ENCODE measurements at places on chromosomes 6 and 20.

GRCh38 chr6:45836984-45837383 is 178.7 kb downstream of the CLIC5 start:
- no peak for DNase-seq

GRCh38 chr6:2127484-2127911 is 117.9 kb downstream of the GMDS start:
- peak; percentile 26 for DNase-seq

GRCh38 chr20:23410916-23411695 is 10.2 kb downstream of the NAPB start:
- DNase-seq, result no peak

- no peak for DNase-seq
Measured at GRCh38 chr6:125906158-125906998, 50.2 kb upstream of the HINT3 start.

- no peak for DNase-seq
Measured at GRCh38 chr6:42820512-42821340, 38.9 kb downstream of the BICRAL start.

DNA sequence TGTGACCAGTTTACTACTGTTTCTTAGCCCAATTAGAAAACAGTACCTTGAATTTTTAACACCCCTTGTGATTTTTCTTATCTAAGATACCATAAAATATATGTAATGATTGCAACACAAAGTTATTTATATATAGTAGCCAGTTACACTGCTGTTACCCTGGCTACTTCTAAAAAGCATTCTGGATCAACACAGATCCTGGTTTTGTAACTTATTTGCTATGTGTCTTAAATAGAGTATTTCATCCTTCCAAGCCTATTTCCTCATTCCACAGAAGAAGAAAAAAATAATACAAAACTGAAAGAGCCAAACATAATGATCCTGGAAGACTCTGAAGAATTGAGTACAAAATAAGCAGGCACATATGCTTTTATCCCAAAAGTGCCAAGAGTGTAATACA is 19.0 kb upstream of the GSTA4 start:
- no peak for DNase-seq

- no peak for DNase-seq
Measured at GRCh38 chr20:31859998-31860380, 10.3 kb downstream of the DUSP15 start.

GRCh38 chr6:150403458-150404246 is 34.8 kb downstream of the IYD start:
- no peak for DNase-seq

- no peak for DNase-seq
Measured at GRCh38 chr6:19552588-19552987, 284.6 kb upstream of the ID4 start.

DNA sequence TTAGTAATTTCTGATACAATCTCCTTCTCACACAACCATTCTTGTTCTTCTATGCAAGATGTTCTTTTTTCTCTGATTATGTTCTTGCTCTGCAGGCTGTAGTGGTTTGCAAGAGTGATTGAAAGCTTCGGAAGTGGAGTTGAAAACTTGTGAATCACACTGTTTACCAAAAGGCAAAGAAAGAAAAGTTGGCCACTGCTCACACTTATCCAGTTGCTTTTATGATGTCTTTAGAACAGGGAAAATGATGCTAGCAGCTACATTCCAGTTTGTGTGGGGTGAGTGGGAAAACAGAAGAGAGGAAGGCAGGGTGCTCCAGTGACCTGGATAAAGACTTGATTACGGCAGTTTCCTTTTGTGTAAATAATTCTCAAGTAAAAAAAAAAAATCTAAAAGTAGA is 583.3 kb downstream of the TENT5A start:
- DNase-seq, result no peak

GRCh38 chr6:52654592-52654991 is 16.3 kb upstream of the TMEM14A start:
- no peak for DNase-seq

- no peak for DNase-seq
Measured at GRCh38 chr6:32298632-32299336, 72.9 kb downstream of the TSBP1 start.

DNA sequence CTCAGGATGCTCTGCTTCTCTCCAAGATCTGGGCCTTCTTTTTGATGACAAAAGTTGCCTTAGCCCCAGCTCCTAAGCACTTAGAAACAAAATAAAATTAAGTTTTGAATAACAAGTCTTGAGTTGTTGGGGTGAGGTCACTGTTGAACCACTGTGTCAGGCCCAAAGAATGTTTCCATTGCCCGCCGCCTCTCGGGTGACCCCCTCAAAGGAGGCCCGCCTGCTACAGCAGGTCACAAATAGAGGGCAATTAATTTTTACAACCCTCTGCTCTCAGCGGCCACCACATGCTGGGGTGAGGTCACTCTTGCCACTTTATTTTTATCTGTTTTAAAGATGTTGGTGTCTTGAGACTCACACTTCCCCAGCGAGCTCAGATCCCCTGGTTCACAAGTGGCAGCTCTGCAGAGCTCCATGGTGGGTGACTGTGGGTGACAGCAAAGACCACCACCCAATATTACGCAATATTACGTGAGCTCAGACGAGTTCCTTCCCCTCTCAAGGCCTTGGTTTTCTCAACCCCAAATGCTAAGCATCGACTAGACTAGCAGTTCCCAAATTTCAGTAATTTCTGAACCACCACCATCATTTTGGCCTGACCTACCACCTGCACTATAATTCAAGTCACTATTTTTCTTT is 247.7 kb upstream of the PMEPA1 start:
- no peak for DNase-seq

- no peak for DNase-seq
Measured at GRCh38 chr6:41451039-41451438, 95.1 kb upstream of the FOXP4 start.

DNA sequence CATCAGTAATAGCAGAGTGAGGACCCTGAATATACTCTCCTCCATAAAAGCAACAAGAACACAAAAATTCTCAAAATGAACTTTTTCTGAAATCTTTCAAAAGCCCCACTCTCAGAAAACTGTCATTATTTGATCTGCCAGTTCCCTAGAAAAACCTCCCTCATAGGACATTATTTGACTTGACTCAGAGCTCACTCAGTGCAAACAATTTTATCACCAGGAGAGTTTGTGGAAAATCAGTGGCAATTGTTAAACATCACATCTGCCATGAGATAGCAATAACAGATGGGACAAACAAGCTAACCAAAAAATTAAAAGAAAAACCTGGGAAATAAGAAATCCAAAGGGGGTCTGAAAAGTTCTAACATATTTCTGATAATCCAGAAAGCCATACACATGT is 100.0 kb downstream of the ATG5 start:
- DNase-seq, result no peak

- peak; percentile 29 for DNase-seq
Measured at GRCh38 chr6:14396826-14397517, 279.4 kb downstream of the CD83 start.

DNA sequence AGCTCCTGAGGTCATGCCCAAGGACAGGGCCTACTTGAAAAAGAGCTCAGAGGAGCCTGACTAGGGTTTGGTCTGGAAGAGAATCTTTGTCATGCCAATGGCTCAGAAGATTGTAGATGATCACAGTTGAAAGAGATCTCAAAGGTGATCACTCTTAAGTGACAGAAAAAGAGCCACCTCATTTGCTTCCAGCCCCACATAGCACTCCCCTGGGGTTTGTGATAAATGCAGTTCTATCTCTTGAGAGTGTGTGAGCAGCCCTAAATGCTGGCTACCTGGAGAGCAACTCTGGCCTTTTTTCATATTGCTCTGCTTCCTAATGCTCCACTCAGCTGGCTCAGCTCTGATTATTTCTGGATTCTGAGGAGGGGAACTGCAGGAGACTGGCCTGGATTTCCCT is 39.3 kb downstream of the KLHL32 start:
- no peak for DNase-seq

GRCh38 chr6:41426888-41427641 is 91.7 kb downstream of the NCR2 start:
- DNase-seq, result no peak

DNA sequence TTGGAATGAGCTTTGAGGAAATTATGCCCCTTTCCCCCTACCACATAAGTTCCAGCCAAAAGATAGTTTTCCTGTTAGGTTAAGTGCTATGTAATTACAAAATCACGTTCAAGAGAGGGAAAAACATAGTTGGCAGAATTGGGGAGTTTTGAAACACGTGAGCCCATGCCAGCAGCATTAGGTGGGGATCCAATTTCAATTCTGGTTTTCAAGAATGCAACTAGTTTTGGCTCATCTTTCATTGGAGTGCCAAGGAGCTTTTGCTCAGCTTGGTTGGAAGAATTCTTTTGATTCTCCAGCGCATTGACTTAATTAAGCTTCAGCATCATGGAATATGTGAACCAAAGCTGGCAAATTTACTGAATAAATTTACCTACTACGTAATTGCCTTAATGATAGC is 95.9 kb downstream of the SAMD5 start:
- DNase-seq, result no peak

GRCh38 chr6:158083455-158084325 is 84.4 kb downstream of the SERAC1 start:
- no peak for DNase-seq

DNA sequence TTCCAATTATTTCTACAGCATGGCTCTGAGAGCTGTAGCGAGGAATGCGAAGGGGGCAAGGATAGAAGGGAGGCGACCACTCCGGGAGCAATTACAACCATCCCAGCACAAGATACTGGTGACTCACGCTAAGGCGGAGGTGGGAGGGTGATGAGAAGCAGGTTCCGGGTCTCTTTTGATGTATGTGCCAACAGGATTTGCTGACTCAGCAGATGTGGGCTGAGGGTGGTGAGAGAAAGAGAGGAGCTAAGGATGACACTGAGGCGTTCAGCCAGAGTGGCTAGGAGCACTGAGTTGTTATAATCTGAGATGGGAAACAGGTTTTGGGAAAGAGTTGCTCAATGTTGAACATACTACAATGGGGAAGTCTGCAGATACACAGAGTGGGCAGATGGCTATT is 9.3 kb upstream of the TXNDC5 start:
- no peak for DNase-seq

GRCh38 chr20:40175296-40175695 is 513.7 kb downstream of the MAFB start:
- DNase-seq, result no peak

DNA sequence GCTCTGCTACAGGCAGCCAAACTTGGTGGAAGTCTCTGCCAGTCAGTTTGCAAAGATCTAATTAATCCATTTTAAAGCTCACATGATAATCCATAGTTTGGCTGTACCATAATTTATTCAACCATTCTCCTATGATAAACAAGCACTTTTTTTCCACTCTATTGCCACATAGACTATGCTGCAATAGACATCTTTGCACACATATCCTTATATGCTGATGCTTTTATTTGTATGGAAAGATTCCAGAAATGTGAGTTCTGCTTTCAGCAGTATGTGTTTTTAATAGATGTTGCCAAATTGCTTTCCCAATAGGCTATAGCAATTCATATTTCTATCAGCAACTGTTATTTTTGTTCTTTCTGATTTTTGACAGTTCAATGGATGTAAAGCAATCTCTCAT is 628.0 kb downstream of the KIF16B start:
- no peak for DNase-seq

DNA sequence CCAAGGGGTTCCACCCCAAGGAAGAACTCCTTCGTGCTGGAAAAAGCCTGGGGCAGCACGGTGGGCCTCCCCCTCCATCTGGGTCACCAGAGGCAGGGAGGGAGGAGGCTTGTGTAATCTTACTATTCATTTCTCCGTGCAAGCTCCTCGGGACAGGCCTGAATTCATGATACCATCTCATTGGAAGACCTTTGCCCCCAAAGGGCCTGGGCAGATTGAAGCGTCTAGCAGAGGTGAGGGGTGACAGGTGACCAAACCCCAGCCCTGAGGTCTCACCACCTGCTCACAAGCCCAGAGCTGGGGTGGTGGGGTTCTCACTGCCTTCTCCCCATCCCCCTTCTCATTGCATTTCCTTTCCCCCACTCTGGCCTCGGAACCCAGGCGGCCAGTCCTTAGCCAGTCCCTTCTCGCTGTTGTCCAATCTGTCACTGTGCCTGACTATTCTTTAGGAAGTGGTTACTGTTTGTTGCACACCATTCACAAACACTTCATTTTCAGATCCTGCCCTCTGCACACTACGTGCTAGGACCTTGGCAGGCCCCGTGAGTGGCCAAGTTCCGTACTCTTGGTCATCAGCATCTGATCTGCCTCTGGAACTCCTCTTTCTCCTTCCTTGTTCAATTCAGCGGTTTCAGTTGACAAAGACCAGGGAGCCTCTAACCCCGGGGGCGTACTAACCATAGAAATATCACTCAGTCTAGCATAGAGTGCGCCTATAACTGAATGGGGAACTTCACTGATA is 137.1 kb downstream of the LY86 start:
- no peak for DNase-seq

- peak; percentile 95 for DNase-seq
Measured at GRCh38 chr6:39228992-39229767, at the start of gene KCNK5. Gene KCNK5 (minus strand): TSS chr6:39229475. CDS start chr6:39229111, 364 bp downstream.

DNA sequence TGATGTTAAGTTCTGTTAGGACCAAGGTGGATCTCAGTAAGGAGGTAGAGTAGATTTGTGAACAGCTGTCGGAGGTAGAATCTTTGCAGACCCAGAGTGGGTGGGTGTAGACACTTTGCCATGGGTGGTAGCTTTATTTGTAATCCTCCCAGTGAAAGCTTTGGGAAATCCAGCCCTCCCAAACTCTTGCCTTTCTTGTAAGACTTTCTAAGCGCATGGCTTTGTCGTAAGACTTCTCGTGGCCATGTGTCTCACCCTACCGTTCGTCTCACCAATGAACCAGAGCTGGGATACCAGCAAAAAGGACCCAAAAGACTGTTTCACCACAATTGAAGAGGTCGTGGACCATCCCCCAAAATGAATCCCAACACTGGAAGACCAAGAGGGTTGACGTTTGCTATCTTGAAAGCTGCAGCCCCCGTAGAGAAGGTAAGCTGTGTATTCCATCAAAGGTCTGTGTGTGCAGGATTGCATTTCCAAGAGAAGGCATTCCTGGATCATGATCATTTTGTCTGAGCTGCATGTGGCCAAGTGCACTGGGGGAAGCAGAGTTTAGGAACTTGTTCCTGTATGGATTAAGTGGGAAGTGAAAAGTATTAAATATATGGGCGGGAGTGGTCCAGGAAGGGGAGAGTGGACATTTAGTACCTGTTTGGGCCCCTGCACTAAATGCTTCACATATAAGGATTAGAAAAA is 5.8 kb upstream of the TMEM14A start:
- no peak for DNase-seq

DNA sequence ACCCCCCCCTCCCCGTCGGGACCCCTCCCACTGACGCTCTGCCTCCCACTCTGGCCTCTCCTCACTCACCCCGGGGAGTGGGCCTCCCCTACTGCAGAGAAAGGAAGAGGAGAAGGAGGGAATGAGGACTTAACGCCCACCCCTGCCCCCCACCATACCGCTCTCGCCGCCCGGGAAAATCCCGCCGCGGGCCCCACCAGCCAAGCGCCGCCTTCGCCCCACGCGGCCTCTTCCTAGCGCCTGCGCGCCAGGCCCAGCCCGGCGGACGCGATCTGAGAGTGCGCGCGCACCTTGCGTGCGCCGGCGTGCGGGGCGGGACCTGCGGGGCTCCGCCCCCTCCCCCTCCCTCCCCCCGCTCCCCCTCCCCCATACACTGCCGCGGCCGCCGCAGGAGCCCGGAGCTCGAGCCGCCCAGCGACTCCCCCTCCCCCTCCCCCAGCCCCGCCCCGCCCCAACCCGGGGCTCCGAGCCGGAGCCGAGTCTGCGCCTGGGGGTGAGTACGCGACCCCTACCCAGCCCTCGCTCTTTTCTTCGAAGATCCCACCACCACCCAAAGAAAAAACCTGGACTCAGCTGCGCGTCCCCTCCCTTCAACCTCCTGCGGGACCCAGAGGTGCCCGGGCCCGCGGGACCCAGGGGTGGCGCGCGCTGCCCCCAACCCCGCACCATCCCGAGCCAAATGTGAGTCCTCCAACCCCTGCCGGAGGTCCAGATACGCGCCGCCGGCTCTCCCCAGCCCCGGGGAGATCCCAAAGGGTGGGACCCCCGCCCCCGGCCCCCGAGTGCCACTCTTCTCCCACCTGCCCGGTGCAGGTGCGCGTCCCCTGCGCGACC is at the start of the genes MRPL14 and TMEM63B:
MRPL14 (minus strand) TSS at position 267 of the 834 bp plus-strand sequence. CDS start 10,841 bp downstream, outside the sequence.
TMEM63B (plus strand) TSS at position 369 of the 834 bp plus-strand sequence. CDS start 7,031 bp downstream, outside the sequence.
- peak; percentile 99 for DNase-seq
